Stimulated activated CD8-positive, alpha-beta memory T cell treated with anti-CD3 and anti-CD28 coated beads, Interleukin-4, amount 100 ng/mL, for 1 hour (primary cell): ENCODE measurements at places on chromosomes 6 and 20.

GRCh38 chr6:56579155-56579851, 63.4 kb downstream of the DST start:
- no peak for DNase-seq

GRCh38 chr20:63118303-63119120, 97.4 kb downstream of the YTHDF1 start:
- DNase-seq, result no peak

- no peak for DNase-seq
These were observed 296.7 kb downstream of the SAMD5 start for GRCh38 chr6:147805155-147805554.

GRCh38 chr6:137693711-137694110, 173.3 kb upstream of the TNFAIP3 start:
- no peak for DNase-seq

GRCh38 chr6:18823782-18824386, 436.7 kb downstream of the RNF144B start:
- no peak for DNase-seq

DNA sequence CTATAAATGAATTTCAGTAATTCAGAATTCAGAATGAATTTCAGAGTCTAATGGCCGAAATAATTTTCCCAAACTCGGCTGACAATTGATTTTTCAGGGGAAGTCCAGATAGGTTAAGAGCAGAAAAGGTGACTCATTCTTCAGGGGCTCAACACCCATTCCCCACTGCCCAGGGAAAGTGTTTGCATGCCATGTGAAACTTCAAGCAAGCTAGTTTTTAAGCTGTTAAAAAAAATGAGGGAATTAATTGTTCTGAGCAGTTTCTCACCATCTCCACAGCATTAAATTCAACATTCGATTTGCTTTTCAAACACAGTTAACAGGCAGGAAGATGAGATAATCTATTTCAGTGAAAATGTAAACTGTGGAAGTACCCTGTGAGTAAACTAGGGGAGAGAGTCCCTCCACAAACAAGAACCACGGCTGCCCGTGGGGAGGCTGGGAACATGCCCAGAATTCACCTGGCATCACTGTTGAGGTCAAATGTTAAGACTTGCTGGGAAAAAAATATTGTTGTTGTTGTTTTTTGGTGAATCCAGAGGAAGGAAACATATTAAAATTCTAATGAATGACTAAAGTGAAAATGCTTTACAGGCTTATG, 650.8 kb upstream of the AGPAT4 start:
- no peak for DNase-seq

- DNase-seq, result no peak
These were observed 49.9 kb upstream of the TAGAP start for GRCh38 chr6:159094444-159095252.

GRCh38 chr6:28336284-28337120, 554 bp upstream of the ZSCAN31 start:
- no peak for DNase-seq

DNA sequence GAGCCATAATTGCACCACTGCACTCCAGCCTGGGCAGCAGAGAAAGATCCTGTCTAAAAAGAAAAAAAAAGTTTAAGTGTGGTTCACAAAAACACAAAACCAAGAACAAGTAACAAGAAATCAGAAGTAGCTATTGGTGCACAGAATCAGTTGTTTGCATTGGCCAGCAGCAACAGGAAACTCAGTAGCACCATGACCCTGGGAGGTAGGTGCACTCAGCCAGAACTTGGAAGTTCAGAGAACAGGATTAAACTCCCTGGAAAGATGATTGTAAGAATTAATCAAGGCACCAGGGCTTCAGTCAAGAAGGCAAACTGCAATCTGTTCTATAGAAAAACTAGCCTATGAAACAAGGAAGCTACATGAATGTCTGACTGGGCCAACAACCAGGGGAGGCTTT, 267.9 kb downstream of the COL12A1 start:
- no peak for DNase-seq

DNA sequence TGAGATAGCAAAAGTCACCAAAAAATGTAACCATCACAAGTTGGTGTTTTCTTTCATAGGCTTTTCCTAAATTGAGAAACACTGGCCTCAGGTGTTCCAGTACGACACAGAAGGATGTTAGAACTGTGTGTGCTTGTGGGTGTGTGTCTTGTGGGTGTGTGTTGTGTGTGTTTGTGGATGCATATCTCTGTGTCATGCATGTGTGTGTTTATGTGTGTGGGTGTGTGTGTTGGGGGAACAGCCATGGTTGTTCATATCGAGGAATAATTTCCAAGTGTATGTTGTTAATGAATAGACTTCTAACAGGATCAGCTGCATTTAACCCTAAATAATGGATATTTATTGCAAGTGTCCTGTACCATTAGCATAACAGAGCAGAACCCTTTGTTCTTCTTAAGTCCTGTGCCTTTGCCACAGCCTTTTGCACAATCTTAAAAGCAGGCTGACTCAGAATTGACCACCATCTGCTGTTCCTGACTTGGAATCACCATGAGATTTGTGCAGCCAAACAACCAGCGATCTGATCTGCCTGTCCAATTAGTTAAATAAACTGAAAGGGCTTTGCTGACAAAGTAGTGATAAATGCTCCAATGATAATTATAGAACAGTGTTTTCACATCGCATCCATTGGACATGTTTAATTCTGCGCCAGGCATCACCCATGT, 7.6 kb downstream of the CD93 start:
- no peak for DNase-seq

- DNase-seq, result no peak
These were observed 126.2 kb upstream of the RNF24 start for GRCh38 chr20:4141291-4142240.

DNA sequence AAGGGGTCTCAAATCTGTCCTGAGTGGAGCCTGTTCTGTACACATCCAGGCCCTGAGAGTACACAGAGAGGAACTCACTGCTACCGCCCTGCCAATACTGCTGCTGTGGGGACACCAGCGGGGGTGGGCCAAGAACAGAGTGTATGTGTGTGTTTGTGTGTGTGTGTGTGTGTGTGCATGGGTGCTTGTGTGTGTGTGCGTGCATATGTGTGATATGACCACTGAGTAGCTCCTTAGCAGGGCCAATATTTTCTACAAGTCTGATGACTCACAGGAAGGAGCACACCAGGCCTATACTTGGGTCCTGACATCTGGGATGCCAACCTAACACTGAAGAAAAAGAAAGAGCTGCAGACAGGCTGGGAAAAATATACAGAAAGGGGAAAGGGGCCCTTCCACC, 1.4 kb downstream of the RAET1E start:
- DNase-seq, result no peak

GRCh38 chr6:44276667-44277640, 6.7 kb downstream of the TMEM151B start:
- no peak for DNase-seq

DNA sequence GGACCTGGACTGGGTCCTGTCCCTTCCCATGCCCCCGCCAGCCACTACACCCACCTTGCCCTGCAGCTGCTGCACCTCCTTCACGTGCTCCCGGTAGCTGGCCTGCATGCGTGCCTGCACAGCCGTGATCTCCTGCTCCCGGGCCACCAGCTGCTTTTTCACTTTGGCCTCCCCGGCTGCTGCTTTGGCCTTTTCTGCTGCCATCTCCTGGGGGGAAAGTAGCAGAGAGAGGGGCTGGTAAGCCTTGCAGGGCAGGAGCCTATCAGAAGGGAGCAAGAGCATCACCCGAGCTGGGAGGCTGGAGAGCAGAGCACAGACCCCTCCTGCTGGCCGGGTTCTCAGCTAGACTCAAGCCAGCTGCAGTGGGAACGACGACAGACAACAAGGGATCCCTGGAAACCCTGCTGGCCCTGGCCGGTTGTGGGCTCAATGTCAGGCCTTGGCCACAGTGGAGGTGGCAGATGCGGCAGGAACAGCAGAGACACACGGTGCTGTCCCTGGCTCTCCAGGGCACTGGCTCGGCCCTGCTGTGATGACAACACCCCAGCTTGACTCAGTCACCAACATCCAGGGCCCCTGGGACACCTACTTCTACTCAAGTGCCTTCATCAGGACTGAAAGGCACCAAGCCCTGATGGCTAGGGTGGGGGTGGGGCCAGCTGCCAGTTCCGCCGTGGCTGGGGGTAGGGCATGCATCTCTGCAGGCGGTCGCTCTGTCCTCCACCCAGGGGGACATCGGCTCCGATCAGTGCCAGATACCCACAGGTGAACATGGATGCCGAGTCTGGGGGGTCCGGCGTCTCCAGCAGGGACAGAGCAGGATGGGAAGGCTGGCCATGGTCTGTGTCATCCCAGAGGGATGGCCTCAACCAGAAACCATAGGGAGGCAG, 45.3 kb downstream of the RRBP1 start:
- no peak for DNase-seq
